ENCODE measurements at places on chromosomes 5 and 9.

DNA sequence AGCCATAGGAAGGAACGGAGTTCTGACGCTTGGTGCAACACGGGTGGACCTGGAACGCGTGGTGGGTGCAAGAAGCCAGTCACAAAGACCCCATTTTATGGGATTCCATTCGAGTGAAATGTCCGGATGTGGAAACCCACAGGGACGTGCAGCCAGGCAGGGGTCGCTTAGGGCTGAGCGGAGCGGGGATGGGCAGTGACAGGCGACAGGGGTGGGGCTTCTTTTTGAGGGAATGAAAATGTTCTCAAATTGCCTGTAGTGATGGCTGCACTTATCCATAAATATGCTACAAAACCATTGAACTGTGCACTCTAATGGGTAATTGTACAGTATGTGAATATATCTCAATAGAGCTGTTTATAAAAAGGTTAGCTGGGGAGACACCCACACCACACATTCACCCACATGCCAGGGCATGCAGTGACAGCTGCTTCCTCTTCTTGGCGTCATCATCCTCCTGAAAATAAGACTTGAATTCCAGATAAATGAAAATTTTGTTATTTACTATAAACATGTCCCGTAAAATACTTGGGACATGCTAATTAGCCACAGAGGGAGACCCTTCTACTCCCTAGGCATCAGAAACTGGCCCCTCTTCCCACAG lies 71.3 kb upstream of the OLFM1 start:
- no peak for DNase-seq

GRCh38 chr9:19947996-19948395 lies 159.2 kb upstream of the SLC24A2 start:
- no peak for DNase-seq

DNA sequence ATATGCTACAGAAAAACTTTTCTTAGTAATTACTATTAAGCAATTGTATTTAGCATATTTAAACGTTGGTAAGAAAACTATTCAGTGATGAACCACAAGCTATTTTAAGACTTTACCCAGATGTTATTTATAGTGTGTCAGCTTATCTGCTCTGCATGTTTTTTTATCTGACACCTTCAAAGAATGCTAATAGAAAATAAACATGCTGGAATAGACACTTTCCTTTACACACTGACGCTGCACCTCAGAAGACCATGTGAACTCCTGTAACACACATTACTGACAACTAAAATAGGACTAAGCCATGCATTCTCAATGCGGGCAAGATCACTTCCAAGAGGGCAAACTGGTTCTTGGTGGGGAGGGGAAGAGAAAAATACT lies 38.3 kb downstream of the FNIP1 start:
- DNase-seq, result peak; percentile 27

DNA sequence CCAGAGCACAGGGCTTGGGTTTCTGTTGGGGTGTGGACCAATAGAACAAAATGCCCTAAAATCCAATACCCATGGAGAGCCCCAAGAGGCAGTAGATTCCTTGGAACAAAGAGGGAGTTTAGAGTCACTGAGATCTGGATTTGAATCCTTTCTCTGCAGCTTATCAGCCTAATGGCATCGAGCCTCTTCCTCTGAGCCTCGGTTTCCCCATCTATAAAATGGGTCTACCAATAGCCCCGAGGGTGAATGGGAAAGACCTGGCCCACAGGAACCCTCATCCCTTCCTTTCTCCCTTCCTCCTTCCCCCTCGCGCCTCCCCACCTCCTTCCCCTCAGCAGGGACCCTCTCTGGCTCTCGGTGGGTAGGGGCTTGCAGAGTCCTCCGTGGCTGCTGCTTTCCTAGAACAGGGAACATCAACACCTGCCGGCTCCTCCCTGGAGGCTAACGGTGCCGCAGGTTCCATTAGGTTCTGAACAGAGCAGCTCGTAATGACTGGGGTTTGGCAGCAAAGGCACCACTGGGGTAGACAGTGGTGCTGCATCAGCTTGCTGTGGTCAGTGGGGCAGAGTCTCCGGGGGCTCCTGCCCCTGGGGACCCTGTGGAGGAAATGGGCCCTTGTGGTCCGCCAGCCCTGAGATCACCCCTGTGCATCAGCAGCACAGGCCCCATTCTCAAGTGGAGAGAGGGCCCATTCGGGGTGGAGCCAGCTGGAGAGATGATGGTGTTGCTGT lies 40.3 kb downstream of the NEK6 start:
- no peak for DNase-seq
